ENCODE measurements at places on chromosomes 5 and 9.

DNA sequence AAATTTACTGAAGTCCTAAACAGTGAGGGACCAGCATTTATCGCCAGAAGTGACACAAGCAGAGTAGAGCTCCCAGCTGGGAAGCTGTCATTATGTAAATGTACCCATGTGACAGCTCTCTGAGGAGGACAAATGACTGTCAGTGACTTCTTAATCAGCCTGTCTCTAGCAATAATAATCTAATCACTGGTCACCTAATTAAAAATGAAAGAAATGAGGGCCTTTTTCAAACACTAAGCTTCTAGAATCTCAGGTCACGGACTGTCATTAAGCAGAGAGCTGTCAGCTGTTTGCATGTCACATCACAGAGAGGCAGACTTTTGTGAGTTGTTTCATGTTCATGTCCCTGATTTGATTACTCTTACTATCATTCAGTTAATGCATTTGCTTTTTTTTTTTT, 77.9 kb upstream of the FBXL17 start:
- no peak for DNase-seq

DNA sequence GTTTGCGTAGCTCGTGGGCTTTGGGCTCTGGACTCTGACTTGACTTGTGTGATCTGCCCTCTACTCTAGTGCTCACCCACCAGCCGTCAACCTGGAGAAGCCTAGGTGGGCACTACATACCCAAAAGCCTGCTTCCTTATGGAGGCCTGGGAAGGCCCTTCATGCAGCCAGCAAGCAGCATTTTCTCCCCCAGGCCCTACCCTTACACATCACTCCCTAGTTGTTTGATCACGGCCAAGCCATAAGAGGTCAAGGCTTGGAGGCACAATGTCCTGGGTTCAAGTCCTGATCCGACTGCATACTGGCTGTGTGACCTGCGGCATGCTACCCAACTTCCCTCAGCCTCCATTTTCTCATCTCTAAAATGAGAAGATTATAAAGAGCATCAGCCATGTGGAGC, 151.3 kb upstream of the EGFLAM start:
- DNase-seq: no peak

DNA sequence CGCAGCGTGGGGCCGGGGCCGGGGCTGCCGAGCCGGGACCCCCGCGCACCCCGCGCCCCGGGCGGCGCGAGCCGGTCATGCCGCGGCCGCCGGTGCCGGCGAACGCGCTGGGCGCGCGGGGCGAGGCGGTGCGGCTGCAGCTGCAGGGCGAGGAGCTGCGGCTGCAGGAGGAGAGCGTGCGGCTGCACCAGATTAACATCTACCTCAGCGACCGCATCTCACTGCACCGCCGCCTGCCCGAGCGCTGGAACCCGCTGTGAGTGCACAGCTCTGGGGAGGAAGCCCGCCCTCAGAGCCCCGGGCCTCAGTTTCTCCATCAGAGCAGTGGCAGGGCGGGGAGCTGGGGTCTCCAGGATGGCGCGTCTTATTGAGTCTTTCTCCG, 335 bp downstream of the GALNT12 start:
- DNase-seq: no peak

GRCh38 chr9:90061187-90061586, 456.4 kb downstream of the GADD45G start:
- no peak for DNase-seq

DNA sequence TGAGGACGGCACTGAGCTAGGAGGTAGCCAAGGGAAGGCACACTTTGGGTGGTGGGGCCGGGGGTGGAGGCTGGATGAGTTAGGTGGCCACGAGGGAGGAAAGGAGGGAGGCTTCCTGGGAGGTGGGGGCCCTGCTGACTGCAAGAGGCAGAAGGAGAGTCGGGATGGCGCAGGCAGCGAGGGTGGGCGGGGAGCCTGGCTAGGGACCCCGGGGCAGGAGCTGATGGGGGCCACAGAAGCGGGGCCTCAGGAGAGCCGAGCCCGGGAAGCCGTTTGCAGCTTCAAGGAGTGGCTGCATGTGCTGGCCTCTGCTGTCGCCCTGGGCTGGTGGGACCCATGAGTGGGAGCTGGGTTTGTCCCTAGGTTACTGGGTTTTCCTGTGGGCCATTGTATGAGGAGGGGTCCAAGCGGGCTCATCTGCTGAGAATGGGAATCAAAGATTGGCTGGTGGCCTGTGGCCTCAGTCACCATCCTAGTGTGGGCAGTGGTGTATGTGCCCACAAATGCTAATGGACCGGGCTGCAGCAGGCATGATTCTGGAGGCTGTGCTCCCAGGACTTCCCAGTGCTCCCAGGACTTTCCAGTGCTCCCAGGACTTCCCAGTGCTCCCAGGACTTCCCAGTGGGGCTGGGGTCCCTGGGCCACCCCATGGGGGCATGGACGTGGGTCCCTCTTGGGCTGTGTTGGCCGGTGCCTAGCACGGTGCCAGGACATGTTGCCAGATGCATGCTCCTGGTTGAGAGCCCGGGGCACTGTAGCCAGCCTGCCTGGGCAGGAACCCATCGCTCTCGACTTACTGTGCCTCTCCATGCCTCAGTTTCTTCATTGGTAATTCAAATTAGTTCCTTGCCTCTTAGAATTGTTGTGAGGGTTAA, 40.2 kb downstream of the UNC5A start:
- no peak for DNase-seq

DNA sequence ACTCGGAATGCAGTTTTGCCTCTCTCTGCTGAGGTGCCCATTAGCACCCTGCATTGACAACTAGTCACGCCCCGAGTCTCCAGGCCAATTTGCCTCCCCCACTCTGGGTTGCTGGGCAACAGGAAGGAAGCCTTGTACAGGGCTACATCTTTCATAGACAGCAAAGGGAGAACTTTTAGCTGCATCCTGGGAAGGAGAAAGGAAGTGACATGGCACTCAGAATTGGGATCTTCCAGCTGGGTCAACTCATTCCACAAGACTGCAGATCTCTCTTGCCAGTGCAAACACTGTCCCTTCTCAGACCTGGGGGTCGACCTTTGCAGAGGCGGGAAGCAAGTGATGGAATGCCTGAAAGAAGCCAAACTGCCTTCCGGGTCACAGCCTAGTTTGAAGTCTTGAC, 282.0 kb downstream of the SLIT3 start:
- DNase-seq: no peak

DNA sequence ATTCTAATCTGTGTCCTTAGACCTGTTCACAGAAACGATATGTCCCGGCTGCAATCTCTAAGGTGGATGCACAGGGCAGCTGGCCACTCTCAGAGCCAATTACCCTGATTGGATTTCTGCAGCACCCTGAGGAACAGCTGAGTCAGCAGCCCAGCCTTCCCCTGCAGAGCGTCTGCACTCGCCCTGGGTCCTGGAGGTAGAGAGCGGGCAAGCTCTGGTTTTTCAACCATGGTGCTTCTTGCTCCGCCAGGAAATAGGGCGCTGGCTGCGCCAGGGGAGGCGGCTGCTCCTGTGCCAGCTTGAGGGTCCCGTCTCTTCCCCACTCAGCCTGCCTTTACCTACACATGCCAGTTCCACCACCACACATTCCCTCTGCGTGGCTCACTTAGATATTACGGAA, 19.2 kb downstream of the NDUFS6 start:
- no peak for DNase-seq

GRCh38 chr9:100352201-100352726, 478 bp downstream of the TEX10 start:
- DNase-seq: peak; percentile 58

- no peak for DNase-seq
Measured at GRCh38 chr5:143166090-143166489, 237.4 kb downstream of the NR3C1 start.

GRCh38 chr5:16713386-16713928, 96.7 kb upstream of the RETREG1 start:
- DNase-seq: no peak

- DNase-seq: peak; percentile 92
Measured at GRCh38 chr9:131398204-131398603, 4.3 kb downstream of the PRRC2B start.

DNA sequence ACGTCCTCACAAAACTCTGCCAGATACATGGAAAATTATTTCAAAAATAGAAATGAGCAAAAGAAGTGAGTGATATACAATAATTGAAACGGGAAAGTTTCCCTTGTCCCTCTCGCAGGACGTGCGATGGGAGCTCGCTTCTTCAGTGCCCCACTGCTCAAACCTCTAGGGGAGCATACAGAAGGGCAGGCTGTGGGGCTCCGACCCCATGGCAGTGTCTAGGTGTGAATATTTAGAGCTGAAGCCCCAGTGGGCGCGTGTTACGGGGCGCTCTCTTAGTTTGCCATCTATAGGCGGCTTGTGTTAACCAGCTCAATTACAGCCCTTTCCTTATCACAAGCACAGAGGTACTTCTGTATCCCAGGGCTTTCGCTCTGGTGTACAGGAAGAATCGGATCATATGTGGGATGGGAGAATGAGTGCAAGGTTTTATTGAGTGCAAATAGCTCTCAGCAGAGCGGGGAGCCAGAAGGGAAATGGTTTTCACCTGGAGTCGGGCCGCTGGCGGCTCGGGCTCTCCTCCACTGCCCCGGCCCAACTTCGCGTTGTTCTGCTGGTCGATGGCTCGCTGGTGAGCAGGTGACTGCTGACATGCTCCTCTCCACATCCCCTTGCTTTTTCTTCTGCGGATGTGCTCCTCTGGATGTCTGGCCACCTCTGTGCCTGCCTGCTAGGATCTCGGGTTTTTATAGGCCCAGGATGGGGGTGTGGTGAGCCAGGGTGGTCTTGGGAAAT, 334.0 kb upstream of the PTPRD start:
- no peak for DNase-seq

GRCh38 chr9:127422133-127422782, 1.9 kb upstream of the ZNF79 start:
- no peak for DNase-seq

DNA sequence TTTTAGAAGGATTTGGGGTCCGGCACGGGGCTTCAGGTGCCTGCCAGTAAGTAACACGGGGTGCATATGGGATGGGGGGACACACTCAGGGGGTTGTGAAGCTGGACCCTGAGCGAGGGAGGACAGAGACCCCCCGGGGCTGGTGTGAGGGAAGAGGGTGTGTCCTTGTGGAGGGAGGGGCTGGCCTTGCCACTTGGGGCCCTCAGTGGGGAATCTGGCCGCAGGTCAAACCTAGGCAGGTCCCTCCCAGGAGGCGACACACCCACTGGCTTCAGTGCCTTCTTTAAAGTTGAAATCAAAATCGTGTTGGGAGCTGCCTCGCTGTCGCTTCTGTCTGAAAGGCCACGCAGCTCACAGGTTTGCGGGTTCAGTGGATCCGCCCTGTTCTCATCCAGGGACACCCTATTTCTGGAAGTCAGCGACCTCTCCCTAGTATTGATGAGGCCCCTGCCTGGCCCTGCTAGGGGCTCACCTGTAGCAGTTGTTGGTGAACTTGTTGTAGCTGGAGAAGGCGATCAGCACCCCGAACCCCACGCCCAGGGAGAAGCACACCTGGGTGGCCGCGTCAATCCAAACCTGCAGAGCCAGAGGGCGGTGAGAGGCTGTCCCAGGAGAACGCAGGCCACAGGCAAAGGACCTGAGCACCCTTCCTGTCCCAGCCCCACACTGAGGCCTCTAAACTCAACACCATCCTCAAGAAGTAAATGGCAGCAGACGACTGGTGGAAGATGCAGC, 29.4 kb downstream of the SLC6A3 start:
- DNase-seq: no peak

- DNase-seq: no peak
Measured at GRCh38 chr9:113184539-113184938, 33.7 kb downstream of the SLC31A2 start.

- DNase-seq: peak; percentile 82
Measured at GRCh38 chr5:136174021-136174659, 18.8 kb downstream of the SMIM32 start.

GRCh38 chr9:129021091-129021490, 7.0 kb downstream of the SH3GLB2 start:
- DNase-seq: no peak

- DNase-seq: no peak
Measured at GRCh38 chr5:14129123-14129522, 14.0 kb upstream of the TRIO start.

DNA sequence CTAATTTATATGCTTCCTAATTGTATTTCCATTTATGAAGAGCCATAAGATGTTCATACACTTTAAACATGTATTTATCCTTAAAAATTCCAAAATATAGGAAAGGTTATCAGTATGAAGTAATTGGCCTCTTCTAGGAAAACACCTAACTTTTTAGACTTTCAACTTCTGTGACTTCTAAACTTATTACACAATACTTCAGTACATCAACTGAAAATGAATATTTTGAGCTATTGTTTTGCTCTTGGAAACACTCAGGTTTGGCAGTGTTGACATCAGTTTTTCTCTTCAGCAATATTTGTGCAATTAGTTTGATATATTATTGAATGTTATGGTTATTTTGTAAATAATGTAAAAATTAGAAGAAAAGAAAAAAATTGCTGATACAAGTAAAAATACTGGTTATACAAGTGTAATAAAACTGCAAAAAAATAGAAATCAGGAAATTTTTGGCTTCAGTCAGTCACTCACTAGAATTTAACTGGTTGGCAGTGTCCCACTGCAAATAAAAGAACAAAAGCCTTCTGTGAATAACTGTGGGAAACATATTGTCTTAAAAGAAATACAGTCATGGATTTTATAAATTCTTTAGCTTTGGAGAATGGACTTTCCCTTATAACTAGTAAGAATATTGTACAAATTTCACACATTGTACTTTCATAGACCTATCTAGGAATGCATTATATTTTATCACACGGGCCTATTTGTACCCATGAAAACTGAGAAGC, 635.9 kb downstream of the TLE1 start:
- DNase-seq: no peak

DNA sequence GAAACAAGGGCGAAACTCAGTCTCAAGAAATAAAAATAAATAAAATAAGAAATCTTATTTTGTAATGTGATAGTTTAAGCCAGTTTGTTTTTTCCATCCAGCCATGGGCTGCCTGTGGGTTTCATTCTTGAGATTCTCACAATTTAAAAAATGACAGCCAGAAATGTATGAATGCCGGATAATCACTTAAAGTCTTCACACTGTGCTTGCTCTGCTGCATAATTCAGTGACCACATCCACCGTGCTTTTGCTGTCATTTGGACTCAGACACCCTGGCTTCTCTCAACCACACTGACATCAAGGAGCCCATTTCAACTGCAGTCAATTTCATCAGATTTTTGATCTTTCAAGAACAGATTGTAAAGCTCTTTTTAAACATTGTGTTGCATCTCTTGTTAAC, 61.0 kb upstream of the DAPK1 start:
- no peak for DNase-seq

- DNase-seq: no peak
Measured at GRCh38 chr5:99258819-99259218, 330.0 kb upstream of the CHD1 start.

DNA sequence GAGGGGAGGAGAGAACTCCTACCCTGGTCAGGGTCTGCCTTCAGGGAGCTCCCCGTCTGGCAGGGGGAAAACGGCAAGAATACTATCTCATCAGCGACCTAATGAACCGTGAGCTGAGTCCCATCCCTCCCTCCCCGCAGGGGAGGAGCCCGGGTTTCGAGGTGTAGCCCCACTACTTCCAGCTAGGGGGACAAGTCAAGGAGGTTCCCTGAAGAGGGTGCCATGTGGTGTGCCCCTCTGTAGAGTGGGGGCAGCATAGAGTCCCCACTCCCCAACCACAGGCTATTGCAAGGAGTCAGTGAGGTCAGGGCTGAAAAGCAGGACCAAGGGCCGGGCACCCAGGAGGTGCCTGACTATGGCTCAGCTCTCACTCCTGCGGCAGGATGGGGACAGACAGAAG, 50.9 kb upstream of the RXRA start:
- DNase-seq: no peak

GRCh38 chr5:8394965-8395364, 526.0 kb downstream of the MTRR start:
- no peak for DNase-seq

Measured in Kasumi-1 (cell line).